ENCODE measurements at places on chromosomes 2 and 18.

DNA sequence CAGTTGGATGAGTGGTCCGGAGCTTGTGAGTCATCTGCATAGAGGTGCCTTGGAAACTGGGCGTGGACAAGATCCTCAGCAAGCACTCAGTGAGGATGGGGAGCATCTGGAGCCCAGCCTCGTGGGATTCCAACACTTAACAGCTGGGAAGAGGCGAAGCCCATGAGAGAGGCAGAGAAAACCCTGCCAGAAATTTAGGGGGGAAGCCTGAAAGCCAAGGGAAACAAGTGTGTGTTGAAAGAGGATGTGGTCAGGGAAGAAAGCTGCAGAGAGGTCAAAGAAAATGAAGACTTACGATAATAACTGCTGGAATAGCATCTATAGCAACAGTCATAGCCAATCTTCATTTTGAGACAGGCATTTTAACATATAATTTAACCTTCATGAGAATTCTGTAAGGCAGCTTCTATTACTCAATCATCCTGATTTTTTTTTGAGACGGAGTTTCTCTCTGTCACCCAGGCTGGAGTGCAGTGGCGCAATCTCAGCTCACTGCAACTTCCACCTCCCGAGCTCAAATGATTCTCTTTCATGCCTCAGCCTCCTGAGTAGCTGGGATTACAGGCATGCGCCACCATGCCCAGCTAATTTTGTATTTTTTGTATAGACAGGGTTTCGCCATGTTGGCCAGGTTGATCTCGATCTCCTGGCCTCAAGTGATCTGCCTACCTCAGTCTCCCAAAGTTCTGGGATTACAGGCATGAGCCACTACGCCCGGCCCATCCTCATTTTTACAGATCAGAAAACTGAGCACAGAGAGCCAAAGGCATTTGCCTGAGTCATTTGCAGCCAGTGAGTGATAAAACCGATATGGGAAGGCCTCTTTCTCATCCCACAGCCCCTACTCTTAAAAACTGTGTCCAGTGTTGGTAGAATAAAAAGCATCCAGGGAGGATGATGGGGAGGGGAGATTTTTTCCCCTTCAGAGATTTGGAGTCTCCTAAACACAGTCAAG is 214.4 kb upstream of the EPAS1 start:
- DNase-seq, result peak; percentile 57

DNA sequence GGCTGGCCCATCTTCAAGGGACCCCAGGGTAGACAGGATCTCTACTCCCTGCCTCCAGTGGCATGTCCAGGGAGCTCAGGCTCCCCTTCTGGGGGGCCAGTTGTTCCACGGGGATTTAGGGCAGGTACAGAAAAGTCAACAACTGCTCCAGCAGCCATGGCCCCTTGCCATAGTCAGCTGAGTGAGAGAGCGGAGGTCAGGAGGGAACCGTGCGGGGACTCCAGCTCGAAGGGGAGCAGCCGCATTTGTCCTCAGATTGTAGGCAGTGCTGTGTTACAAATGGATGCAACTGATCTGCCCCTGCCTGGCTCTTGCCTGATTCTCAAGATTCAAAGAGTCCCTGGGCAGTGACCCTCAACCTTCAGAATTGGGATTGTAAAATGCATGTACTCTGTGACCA is 49.9 kb downstream of the ITGB1BP1 start:
- DNase-seq, result no peak

GRCh38 chr18:29982218-29982617 is 1060.3 kb downstream of the DSC3 start:
- no peak for DNase-seq

DNA sequence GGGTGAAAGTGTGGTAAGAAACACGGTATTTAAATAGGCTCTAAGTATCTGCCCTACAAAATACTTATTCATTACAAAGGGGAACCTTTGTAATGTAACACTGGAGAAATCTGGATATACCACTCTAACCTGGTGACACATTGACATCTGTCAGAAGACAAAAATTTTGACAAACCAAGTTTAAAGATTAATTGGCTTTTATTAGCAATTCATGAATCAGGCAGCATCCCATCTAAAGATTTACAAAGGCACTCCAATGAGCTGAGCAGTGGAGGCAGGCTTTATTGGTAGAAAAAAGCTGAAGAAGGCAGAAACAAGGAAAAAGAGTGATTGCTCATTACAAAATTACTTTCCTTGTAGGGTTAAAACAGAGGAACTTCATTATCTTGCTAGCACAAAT is 35.0 kb downstream of the BMPR2 start:
- DNase-seq, result no peak

- no peak for DNase-seq
Measured at GRCh38 chr2:221100467-221101089, 471.5 kb downstream of the EPHA4 start.

GRCh38 chr2:142750858-142751257 is 126.6 kb upstream of the KYNU start:
- no peak for DNase-seq

GRCh38 chr2:98356729-98357128 is 10.5 kb downstream of the CNGA3 start:
- no peak for DNase-seq

DNA sequence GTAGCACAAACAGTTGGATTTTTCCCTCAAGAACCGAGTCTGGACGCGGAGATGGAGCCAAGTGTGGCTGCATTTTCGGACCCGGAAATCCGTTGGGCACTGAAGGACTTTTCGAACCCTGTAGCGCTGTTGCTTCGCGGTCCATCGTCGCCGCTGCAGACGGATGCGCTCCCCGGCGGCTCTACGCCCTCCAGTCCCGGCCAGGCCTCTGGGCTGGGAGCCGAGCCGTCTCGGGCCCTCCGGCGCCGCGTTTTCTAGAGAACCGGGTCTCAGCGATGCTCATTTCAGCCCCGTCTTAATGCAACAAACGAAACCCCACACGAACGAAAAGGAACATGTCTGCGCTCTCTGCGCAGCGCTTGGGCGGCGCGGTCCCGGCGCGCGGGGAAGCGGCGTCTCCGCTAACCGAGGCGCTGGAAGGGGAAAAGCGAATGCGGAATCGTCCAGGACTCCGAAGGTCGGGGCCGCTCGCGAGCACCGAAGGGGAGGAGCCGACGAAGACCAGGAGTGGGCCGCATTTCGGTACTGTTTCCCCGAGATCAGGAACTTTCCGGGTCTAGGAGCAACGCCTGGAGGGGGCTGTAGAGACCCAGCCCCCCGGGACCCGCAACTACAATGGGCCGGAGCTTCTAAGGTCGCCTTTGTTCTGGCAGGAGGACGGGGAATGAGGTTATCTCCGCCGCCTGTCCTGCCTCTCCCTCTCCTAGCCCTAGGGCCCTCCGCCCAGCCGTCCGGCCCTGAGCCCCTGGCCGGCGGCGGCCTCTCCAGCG is 3.2 kb downstream of the EMX1 start:
- no peak for DNase-seq

GRCh38 chr2:105447476-105447875 is 48.6 kb upstream of the FHL2 start:
- no peak for DNase-seq

DNA sequence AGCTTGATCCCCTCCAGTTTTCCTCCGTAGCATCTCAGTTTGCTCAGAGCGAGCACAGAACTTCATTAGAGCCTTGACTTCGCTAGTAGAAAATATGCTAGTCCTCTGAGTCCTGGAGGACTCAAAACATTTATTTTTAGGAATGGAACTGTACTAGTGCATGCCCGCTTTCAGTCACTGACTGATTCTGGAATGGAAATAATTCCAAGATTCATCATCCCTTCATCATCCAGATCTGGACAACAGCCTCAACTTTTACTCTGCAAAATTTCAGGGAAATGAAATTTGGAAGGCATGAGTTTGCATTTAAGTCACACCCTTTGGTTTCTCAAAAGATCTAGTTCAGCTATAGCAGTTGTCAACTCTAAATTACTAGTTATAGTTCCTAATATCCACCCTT is 304.6 kb downstream of the XIRP2 start:
- DNase-seq, result no peak

GRCh38 chr18:63164396-63164795 is 155.2 kb downstream of the BCL2 start:
- no peak for DNase-seq

GRCh38 chr18:47531717-47532116 is 280.3 kb upstream of the SKOR2 start:
- DNase-seq, result no peak

DNA sequence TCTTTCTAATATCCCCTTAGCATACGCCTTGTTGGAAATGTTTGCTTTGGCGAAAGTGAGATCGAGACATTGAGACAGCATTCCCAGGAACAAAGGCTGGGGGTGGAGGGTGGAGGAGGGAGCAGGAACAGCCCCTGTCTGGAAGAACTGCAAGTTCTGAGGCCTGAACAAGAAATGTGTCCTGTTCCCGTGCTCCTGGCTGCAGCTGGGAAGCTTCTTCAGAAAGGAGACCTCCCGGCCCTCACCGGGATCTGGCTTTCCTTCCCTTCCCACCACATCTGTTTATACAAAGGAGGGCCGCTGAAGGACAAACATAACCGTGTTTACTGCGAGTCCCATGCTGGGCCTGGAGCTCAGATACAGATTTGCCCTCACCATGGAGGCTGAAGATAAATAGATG is 35.9 kb downstream of the AFF3 start:
- DNase-seq, result no peak

GRCh38 chr2:25295621-25296020 is 46.1 kb downstream of the DNMT3A start:
- no peak for DNase-seq

DNA sequence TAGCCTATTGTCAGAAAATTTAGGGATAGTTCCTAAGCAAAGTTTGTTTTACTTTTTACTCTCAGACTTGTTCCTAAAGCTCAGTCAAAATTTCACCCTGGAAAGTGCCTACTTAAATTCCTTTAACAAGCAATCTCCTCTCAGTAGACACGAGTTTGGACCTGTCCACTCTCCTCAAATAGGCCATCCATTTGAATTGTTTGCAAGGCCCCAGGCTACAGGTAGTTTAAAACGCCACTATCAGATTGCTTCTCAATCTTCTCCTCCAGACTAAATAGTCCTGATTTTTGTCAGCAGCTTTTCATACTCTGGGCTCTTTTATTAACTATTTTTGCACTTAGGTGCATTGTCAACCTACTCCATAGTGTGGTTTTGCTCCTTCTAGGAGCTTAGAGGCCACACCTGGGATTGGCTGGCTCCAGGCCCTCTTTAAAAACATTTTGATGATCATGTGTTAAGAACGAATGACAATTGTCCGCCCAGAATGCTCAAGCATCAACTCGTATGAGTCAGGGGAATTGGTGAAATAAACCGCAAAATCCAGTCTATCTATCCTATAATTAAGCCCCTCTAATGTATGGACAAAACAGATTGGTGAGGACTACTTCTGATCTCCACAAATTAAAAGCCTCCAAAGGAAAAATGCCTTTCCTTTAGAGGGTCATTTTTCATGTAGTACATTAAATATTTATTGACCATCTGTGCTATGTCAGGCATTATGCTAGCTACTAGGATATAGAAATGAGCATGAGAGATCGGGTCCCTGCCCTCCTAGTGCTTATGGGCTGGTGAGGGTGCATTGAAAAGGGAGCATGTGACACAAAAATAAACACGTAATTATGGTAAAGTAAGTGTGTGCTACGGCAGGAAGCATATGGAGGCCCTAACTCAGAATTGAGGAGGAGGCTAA is 333.8 kb upstream of the TNP1 start:
- DNase-seq, result no peak

GRCh38 chr2:196954001-196954400 is 27.5 kb upstream of the PGAP1 start:
- DNase-seq, result no peak

GRCh38 chr18:59200787-59201186 is 19.2 kb upstream of the GRP start:
- no peak for DNase-seq

GRCh38 chr2:236170590-236171165 is 2.5 kb upstream of the GBX2 start:
- DNase-seq, result no peak

- DNase-seq, result no peak
Measured at GRCh38 chr18:39190508-39190907, 1624.9 kb upstream of the CELF4 start.

DNA sequence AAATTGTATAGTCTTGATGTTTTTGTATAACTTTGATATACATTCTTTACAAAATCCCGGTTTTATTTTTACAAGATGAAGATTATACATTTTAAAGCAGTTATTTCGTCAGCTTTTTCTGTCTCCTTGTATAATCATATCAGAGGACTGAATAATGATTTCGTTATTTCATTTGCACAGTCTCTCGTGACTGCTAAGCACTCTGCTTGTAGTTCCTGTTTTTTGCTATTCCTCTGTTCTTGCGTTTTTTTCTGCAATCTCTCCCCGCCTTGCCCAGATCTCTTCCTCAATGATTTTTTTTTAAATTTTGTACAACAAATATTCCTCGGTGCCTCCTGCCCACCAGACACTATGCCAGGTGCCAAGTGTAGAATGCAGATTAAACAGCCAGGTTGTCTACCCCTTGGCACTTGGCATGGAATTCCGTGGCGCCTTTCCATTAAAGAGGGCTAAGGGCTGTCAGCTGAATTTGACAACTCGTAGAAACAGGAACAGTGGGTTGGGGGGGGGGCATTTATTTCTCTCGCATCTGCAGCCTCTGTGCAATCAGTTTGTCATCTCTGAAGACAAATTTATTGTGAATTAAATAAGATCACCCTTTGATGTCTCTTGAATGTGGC is 69.6 kb downstream of the KLHL29 start:
- no peak for DNase-seq

Data from mucosa of descending colon (tissue), 3 donors.